Activated CD4-positive, CD25-positive, alpha-beta regulatory T cell treated with anti-CD3 and anti-CD28 coated beads, Interleukin-2, amount 50 U/mL, for 16 hours (primary cell): ENCODE measurements at places on chromosomes 1 and 21.

DNA sequence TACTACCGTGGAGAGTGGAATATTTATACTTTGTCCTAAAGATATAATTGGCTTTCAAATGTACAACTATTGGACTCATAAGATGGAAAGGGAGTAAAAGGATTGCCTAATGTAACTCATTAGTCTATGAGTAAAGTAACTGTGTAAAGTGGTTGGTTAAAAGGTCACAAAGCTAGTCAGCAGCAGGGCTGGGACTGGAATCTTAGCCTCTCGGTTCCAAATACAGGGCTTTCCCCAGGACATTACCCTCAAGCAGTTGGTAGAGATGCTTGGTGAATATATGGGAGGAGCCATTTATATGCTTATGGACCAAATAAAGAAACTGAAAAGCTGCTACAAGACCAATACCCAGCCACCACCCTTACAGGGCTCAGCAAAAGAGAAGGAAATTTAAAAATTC lies 283.7 kb downstream of the HLX start:
- no peak for DNase-seq

DNA sequence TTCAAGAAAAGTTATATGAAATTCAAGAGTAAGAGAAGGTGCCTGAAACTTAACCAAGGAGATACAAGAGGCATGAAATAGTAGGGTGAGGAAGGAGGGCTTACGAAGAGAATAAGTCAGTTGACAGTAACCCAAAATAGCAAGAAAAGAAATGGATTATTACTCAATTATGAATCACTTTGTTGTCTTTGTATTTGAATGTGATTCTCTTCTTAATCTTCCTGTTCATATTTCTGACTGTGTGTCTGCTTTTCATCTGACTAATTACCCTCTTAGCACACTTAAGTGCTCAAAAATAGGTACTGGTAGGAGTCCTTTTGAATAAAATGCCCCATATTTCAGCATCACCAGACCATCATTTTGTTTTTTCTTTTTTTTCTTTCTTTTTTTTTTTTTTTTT lies 39.4 kb downstream of the GLMN start:
- no peak for DNase-seq

DNA sequence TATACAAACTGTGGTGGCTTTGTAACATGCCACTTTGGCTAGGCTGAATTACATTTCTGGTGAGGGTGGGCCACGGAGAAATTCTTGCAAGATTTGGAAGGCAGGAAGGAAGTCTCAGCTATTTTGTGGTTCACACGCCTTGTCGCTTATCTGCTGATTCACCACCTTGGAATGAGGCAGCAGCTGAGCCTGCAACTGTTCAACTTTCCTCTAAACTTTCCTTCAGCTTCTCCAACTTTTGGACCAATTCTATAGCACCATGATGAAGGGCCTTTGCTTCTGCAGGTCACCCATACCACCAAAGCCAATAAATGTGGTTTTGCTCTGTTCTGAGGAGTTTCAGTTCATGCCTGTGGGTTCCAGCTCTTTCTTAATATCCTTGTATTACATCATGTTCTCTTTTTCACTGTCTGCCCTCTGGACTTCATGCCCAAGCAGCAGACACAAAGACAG lies 337.6 kb upstream of the SNX7 start:
- DNase-seq, result no peak

DNA sequence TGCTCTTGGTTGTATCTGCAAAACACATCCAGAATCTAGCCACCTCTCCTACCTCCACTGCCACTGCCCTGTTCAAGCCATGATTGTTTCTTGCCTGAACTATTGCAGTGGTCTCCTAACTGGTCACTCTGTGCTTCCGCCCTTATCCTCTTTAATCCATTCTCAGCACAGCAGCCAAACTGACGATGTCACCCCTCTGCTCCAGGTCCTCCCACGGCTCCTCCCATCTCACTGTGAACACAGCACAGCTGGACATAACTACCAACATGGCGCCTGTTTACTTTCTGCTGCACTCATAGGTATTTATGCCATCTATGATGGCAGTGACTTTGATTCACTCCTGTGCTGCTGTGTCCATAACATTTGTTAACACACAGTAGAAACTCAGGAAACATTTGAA lies 406.7 kb downstream of the DISC1 start:
- DNase-seq, result no peak
